ENCODE measurements at places on chromosomes 4 and X.

DNA sequence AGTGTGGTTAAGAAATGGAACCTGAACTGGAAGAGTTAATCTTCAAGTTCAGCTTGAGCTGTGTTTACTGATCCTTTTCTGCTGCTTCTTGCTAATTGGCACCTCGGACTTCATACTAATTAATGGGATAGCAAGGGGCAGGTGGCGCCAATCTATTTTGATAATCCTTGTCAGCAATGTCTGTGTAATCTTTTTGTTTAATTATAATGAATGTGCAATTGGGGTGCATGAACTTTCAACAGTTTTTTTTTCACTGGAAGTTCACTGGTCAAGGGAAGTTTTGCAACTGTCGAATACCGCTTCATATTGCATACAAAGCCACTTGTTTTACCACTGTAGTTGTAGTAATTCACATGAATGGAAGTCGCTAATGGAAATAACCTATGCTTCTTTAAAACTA lies 261.0 kb downstream of the BMPR1B start:
- DNase-seq: no peak

- no peak for DNase-seq
Observed at GRCh38 chr4:27267339-27267969, 406.8 kb downstream of the STIM2 start.

DNA sequence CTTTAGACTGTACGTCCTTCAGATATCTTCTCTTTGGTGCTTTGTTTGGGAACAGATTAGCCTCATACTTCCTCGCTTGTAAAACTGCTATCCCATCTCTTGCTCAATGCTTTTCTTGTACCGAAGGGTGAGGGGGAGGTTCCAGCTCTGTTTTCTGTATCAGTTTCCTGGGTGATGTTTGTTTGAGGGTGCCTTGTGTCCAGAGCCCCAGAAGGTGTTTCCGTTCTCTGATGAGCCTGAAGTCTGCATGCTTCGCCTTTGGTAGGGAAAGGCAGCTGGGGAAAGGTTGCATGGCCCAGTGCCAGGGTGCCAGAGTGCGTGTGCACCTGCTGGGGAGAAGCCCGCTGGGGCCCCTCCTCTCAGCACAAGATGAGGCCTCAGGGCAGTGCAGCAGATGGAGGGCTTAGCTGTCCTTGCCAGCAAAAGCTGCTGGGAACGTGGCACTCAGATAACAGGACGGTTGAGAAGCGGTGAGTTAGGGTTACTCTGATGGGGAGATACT lies 73.7 kb downstream of the TBL1X start:
- DNase-seq: no peak

GRCh38 chr4:62709618-62710252 lies 1509.6 kb downstream of the ADGRL3 start:
- DNase-seq: no peak

GRCh38 chrX:101206471-101206870 lies 13.1 kb upstream of the DRP2 start:
- DNase-seq: no peak

DNA sequence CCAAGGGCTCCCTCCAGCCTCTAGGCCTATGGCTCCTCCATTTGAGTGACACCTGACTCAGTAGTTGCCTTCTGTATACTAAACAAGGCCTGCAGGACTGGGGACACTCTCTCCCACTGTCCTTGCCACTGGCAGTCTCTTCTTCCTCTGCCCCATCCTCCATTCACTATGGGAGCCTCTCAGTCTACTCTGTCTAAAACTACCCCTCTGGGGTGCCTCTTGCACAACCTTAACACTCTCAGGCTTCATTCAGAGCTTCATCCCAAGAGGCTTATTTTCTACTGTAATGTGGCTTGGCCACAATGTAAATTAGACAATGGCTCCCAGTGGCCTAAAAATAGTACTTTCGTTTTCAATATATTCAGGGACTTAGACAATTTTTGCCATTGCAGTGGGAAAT lies 133.0 kb downstream of the ZC4H2 start:
- no peak for DNase-seq

DNA sequence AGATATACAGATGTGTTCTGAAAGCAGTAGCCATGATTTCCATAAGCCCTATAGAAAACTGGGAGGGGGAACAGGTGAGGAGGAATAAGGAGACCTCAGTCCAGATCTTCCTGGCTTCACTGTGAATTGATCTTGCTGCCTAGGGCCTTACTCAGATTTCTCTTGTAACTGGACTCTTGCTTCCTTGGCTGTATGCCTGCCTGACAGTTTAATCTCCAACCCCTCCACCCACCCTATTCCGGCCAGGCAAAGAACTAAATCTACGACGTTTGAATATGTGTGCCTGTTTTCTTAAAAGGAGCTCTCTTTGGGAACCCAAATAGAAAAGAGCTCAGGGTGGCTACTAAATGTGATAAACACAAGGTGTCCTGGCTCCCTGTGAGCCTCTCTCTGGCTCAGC lies 173.0 kb downstream of the GPC3 start:
- DNase-seq: no peak

GRCh38 chr4:78990938-78991810 lies 51.9 kb upstream of the PAQR3 start:
- no peak for DNase-seq

DNA sequence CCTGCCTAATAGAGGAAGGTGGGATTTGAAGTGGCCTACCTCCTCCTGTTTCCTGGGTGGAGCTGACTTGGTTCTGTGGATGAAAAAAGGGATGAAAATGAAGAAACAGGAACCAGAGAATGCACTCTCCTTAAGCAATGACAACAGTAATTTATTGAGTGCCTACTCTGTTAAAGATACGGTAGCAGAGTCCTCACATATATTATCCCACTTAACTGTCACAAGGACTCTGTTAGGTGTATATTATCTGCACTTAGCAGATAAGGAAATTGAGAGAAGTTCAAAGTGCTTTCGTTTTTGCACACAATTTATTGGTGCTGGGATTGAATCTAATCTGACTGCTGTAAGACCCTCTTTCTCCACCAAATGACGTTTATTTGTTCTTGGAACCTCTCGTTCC lies 301.2 kb downstream of the PACRGL start:
- no peak for DNase-seq

DNA sequence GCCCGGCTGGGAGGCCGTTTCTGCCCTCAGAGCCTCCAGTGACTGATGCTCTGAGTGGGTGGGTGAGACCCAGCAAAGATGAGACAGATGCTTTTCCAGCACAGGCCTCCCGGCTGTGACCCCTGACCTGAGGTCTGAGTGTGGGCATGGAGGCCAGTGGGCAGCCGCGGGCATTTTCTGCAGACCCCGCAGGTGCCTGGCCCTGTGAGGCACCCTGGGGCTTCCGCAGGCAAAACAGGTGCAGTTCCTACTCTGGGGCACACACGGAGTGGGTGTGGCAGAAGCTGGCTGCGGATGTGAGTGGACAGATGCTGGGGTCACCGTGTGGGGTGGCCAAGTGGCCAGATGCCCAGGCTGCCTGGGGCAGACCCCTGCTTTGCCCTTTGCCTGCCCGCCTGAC lies 14.8 kb downstream of the HTRA3 start:
- DNase-seq: no peak

- DNase-seq: no peak
Observed at GRCh38 chr4:80071604-80072227, 1.3 kb downstream of the ANTXR2 start.

- DNase-seq: no peak
Observed at GRCh38 chrX:77167993-77168392, 279.2 kb upstream of the FGF16 start.

GRCh38 chr4:111930659-111931058 lies 214.6 kb upstream of the FAM241A start:
- DNase-seq: no peak

GRCh38 chrX:113906168-113906567 lies 677.7 kb upstream of the HTR2C start:
- no peak for DNase-seq

DNA sequence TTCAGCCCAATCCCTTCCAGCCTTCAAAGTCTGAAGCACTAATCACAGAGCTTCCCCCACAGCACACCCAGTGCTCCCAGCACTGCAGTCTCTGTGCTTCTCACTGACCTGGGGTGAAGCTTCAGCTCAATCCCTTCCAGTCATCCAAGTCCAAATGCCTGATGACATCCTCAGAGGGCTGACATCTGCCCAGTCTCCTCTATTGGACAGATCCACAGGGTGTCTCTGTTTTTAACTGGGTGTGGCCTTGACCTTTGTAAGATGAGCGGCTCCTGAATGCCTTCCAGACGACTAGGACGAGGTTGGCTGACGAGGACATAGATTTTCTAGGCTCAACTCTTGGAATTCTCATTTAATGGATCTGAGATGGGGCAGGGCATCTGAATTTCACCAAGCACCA lies 7.6 kb upstream of the SLC2A9 start:
- no peak for DNase-seq

- no peak for DNase-seq
Observed at GRCh38 chr4:132982151-132982550, 166.9 kb upstream of the PCDH10 start.

DNA sequence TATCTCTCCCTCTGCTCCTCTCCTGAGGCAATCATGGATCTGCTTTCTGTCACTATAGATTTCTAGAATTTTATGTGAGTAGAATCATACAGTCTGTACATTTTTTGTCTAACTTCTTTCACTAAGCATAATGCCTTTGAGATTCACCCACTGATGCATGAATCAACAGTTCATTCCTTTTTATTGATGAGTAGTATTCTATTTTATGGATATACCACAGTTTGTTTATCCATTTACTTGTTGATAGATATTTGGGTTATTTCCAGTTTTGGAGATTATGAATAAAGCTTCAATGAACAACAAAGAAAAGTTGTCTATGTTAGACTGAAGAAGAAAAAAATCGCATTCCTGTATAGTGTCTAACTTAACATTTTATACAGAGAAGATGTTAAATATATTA lies 30.5 kb downstream of the PHKA1 start:
- DNase-seq: no peak

DNA sequence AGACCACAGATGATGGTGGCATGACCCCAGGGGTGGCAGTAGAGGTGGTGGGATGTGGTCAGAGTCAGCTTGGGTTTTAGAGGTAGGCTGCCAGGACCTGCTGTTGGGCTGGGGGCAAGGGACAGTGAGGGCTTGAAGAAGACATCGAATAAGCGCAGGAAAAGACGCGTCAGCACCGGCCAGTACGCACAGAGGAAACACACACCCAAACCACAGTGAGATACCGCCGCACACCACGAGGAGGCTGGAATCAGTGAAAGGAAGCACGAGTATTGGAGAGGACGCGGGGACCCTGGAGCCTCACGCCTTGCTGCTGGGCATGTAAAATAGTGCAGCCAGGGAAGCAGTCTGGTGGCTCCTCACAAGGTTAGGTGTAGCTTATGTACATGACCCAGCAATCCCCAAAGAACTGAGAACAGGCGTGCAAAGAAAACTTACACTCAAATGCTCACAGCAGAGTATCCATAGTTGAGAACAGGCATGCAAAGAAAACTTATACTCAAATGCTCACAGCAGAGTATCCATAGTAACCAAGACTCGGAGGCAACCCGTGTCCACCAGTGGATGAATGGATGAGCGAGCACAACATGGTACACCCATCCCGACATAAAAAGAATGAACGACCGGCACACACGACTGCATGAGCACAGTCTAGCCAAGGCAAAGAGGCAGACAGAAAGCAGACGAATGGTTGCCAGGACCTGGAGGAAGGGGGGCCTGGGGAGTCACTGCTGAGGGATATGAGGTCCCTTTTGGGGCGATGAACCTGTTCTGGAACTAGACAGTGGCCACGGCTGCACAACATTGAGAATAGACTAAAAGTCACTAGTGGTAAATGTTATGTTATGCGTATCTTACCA lies 13.3 kb downstream of the PDZD4 start:
- peak; percentile 36 for DNase-seq

DNA sequence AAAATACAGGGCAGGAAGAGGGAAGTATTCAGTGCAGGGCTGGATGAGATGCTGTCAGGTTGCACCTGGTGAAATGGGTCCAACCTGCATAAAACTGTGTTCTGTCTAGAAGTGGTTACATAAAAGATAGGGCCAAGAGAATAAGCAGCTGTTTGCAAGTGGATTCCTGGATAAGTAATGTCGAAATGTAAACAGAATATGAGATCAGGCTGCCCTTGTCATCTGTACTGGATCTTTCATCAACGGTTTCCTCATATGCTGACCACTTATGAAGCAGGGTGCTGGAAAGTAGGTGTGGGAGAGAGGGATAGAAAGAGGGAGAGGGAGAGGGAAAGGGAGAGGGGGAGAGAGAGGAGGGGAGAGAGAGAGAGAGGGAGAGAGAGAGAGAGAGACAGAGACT lies 349.8 kb upstream of the CPEB2 start:
- no peak for DNase-seq

GRCh38 chr4:138859254-138859653 lies 156.3 kb upstream of the NOCT start:
- DNase-seq: no peak

DNA sequence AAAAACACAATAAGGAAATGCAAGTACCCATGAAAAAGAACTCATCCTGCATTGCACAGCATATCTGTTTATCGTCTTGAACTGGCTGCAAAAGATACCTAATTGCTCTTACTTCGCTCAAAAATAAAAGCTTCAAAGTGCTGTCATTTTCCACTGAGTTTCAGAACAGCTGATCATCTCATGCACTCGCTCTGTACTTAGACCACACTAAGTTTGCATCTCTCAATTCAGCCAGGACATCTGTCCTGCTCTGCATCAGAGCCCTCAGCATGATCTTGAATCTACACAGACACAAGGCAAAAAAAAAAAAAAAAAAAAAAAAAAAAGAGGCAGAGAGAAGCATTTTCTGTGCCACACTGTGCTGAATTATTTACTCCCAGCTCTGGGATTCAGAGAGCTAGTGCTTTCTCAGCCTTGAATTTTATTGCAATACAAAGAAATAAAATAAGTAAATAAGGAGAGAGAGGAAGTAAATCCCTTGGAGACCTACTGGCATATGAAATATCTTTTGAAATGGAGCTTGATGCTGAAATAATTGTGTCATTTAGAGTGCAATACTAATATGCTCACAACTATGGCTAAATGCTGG lies 81.3 kb downstream of the PPP1R2C start:
- no peak for DNase-seq

- DNase-seq: no peak
Observed at GRCh38 chr4:169201222-169202144, 69.3 kb downstream of the SH3RF1 start.

- no peak for DNase-seq
Observed at GRCh38 chr4:186258216-186258811, 7.7 kb upstream of the F11 start.
